ENCODE measurements at places on chromosomes 12 and 14.

DNA sequence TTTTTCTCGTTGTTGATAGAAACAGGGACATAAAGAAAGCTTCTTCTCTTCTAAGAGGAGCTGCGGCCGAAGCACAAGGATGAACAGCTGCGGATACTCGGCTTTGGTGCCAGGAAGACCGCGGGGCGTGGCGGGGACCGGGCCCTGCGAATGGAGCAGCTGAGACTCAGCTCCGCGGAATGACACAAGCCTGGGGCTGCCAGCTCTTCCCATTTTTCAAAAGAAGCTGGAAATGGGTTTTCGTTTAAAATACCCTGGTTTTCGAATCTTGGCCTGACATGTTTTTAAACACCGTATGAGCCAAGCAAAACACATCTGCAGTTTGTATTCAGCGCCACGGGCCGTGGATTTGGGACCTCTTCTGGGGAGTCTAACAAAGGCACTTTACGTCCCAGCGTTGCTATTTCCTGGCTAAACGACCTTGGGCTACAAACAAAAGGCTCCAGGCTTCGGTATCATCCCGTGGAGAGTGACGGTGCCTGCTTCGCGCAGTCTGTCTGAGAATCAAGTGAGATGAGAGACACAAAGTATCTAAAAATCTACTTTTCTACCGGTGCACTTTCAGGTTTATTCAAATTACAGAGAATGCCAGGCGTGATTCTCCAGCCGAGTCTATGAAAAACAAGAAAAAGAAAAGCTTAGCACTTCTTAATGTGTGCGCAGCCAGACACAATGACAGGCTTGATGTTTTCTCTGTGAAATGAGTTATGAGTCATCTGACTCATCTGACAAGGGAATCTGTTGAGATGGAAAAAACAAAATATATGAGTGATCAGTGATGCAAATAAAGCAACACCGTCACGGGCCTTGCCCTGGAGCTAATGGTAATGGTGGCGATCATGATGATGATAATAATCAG, 114.0 kb upstream of the TMEM132D start:
- DNase-seq, result no peak

GRCh38 chr14:22408547-22408946, 180.5 kb downstream of the DAD1 start:
- DNase-seq, result no peak

GRCh38 chr12:105417732-105418131, 87.2 kb downstream of the C12orf75 start:
- no peak for DNase-seq

GRCh38 chr14:93955850-93956481, 20.4 kb downstream of the ASB2 start:
- DNase-seq, result no peak

DNA sequence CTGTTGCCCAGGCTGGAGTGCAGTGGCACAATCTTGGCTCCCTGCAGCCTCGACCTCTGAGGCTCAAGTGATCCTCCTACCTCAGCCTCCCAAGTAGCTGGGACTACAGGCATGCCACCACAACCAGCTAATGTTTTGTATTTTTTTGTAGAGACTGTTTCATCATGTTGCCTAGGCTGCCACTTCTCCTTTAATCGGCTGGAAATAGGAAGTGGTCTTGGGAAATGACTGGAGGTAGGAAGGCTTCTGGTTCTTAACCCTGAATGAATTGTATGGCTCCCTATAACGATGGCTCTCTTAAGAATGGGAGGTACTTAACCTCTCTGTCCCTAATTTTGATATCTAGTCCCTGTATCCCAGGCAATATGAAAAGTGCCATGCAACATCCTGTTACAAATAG, 113.9 kb upstream of the USP15 start:
- DNase-seq, result no peak

- no peak for DNase-seq
Observed at GRCh38 chr14:102738373-102739189, 38.7 kb upstream of the TRAF3 start.

DNA sequence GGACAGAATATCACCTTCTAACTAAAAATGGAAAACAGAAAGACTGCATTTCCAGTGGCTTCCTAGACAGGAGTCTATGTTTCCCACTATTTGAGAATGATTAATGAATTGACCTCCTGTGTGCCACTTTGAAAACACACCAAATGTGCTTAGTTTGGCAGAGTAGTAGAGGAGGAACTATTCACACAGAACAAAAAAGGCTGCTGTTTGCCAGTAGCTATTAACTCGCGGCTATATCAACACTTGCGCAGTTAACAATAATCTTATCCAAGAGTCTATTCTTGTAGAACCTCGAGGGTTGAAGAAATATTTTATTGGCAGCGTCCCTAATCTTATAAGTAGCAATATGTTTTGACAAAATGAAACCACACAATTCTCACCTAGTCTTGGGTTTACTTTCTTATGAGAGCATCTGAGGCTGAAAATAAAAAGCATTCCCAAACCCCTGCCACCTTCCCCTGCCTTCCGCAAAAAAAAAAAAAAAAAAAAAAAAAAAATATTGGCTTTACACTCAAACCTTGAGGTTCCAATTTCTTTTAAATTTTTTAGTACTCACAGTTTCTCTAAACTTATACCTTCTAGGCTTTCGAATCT, 127.3 kb upstream of the FLRT2 start:
- no peak for DNase-seq

DNA sequence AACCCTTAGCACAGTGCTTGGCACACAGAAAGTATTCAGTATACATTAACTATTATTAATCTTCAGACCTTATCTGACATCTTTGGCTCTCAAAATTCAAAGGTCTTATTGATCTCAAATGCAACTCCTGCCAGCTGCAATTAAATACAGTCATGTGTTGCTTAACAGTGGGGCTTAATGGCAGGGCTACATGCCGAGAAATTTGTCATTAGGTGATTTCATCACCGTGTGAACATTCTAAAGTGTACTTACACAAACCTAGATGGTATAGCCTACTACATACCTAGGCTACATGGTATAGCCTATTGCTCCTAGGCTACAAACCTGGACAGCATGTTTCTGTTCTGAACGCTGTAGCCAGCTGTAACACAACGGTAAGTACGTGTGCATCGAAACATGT, 156.3 kb upstream of the TMCC3 start:
- no peak for DNase-seq

GRCh38 chr12:30047516-30048254, 263.9 kb upstream of the TMTC1 start:
- no peak for DNase-seq

GRCh38 chr12:23862701-23863100, 86.8 kb downstream of the SOX5 start:
- DNase-seq, result no peak

- DNase-seq, result no peak
Observed at GRCh38 chr14:36834293-36834692, 172.6 kb downstream of the PAX9 start.

DNA sequence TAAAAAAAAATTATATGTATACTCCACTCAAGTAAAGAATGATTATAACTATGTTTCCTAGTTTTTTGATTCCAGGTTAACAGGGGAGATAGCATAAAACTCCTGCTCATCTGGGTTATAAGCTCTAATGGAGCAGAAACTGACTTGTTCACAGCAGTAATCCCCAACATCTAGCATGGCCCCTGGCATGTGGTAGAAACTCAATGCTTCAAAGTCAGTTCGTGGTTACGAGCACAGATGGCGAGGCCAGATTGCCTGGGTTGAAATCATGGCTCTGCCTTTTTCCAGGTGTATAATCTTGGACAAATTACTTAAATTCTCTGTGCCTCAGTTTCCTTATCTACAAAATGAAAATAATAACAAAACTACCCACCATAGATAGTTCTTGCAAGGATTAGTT, 183.8 kb downstream of the TTC7B start:
- peak; percentile 49 for DNase-seq

- DNase-seq, result peak; percentile 49
Observed at GRCh38 chr12:18552829-18553228, 185.0 kb downstream of the PLCZ1 start.

GRCh38 chr12:51621156-51621922, 30.3 kb downstream of the SCN8A start:
- no peak for DNase-seq

- no peak for DNase-seq
Observed at GRCh38 chr12:110345963-110346362, 57.5 kb downstream of the ANAPC7 start.

DNA sequence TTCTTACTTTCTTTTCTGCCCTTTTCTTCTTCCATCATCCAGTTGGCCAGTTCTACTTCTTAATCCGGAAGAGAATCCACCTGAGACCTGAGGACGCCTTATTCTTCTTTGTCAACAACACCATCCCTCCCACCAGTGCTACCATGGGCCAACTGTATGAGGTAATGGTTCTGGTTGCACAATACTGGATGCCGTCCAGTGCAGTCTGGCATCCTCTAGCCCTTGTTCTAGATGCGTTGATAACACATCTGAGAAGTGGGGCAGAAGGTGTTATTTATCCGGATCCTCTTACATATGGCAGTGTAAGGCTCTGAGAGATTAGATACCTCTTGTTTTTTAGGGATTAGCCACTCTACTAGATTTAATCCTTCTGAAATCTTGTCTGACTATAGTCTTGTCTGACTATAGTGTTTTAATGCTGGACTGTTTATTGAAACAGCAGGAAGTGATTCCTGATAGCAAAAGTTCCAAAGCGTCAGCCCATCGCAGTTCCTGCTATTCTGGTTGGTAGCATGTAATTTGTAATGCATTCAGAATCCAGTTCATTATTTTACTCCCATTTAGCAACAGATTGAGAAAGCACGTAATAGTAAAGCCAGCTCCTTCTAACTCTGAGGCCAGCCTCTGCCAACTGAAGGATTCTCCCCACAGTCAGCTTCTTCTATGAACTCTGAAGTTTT, 7.9 kb downstream of the GABARAPL1 start:
- no peak for DNase-seq

- no peak for DNase-seq
Observed at GRCh38 chr12:71159264-71159663, 1.5 kb upstream of the TSPAN8 start.

DNA sequence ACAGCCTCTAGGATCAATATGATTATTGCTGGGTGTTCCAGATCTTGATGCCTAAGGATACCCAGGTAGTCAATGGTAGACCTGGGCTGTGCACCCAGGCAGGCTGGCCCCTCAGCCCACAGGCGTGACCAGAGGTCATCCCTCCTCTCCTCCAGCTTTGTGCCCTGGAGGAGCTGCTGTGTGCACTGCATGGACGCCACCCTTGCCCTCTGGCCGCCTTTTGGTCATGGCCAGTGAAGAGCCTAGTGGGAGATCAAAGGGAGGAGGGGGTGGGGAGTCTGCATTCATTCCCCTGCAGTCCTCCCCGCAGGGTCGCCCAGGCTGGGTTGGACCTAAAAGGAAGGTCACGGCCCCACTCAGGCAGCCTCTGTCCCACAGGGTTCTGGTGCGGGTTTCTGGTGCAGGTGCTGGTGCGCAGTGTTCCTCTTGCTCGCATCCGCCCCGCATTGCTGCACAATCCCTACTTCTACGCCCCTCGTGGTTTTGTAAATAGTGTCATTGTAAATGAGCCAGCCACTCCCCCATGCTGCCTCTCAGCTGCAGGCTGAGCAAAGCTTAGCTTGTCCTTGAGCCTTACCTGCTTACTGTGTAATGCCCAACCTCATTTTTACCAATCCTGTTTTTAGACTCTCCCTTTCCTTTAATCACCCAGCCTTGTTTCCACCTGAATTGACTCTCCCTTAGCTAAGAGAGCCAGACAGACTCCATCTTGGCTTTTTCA, 55.3 kb downstream of the PSMA6 start:
- no peak for DNase-seq

DNA sequence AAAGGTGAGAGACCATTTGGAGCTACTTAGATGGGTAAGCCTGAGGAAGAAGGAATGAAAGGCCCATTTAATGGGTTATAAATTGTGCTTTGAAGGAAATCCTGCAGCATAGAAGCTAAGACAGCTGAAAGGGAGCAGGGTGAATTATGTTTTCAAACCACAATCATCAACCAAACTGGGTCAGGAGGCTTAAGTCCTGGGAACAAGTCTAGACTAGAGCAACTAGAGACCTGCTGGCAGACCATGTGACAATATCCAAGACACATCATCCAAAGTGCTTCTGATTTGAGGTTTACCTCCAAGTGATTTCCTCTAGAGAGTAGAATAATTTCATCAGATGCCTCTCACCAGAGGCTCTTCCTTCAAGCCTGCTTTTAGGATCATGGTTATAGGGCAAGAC, 53.7 kb downstream of the MAP3K9 start:
- DNase-seq, result no peak

GRCh38 chr12:131591136-131591535, 119.8 kb upstream of the SFSWAP start:
- DNase-seq, result no peak

DNA sequence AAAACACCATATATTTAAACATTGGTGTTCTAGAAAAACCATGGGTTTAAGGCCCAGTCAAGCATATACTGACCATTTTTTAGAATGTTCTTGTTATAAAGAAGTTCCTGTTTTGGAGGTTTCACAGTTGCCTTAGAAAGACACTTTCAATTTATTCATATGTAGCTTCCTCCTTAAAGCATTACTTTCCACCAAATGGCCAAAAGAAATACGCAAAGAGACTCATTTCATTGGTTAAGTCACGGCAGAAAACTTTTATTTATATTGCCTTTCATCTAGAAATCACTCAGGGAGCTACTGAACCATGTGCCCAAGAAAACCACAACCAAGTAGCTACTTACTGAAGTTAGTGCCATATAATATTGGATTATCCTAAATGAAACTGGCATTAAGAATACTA, 40.0 kb downstream of the MYBPC1 start:
- DNase-seq, result no peak

DNA sequence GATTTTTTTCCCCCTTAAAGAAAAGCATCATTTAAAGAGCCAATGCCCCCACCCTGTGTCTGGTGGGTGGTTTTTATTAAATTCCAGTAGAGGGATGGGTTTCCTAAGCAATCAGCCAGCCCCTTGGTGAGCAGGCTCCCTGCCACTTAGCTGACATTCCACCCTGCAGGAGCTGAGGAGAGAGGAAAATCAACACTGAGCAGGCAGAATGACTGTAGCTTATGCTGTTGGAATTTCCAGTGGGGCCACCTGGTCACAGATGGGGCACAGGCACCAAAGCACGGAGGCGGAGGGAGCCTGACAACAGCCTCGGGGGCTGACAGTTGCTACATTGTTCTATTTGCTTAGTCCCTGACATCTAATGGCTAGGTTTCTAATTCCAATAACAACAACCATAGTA, 127.7 kb downstream of the TMEM30B start:
- peak; percentile 36 for DNase-seq

- no peak for DNase-seq
Observed at GRCh38 chr12:40502322-40502721, 189.9 kb upstream of the CNTN1 start.

GRCh38 chr14:94180655-94181271, 6.6 kb downstream of the PPP4R4 start:
- peak; percentile 70 for DNase-seq

DNA sequence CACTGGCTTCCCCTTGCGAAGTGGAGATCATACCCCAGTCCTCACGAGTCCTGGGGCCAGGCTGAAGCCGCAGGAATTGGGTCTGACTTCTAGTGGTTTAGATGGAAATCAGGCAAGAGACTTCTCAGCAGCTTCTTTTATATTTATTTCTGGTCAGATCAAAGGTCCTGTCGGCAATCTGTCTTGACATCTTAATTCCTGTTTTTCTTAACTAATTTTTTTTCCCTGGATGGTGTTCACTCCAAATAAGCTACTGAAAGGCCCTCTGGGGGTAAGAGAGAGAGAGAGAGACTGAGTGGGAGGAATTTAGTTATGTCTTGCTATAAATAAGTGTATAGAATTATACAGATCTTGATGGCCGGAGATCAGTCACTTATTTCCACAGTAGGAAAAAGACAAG, 698.7 kb upstream of the TBX3 start:
- no peak for DNase-seq
